MV-4-11 (cell line): ENCODE measurements at places on chromosomes 2 and 18.

GRCh38 chr2:165015052-165015642, 59.8 kb upstream of the SLC38A11 start:
- peak; percentile 32 for DNase-seq

GRCh38 chr2:10398496-10398895, 49.6 kb downstream of the ODC1 start:
- DNase-seq, result peak; percentile 91

DNA sequence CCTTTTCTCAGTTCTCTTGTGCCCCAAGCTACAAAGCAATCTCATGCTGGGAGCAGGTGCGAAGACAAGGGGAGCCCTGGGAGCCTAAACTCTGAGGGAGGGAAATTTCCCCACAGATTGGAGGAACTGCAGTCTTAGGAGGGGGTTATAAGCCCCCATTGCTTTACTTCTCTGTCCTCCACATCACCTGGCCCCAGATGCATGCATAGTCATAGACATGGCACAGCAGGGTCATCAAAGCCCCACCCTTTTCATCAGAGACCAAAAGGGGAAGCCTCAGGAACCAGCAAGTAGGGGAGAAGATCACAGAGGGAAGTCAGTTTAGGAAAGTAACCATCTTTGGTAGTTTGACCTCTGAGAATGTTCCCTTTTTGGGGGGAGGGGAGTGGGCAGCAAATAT, 33.7 kb downstream of the LANCL1 start:
- DNase-seq, result peak; percentile 62

DNA sequence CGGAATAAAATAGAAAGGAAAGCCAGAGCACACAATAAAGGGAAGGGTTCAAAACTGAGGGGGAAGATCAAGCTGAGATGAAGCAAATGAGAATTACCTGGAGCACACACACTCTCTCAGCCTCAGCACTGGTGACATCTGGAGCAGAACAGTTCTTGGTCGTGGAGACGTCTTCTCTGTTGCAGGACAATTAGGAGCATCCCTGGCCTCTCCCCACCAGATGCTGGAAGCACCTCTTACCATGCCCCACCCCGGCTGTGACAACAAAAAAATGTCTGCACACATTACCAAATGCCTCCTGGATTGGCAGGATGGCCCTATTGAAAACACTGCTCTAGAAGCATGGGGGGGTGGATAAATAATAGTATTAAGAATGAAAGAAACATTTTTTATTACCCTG, 43.6 kb upstream of the MAP3K20 start:
- no peak for DNase-seq

- no peak for DNase-seq
These were observed 97.9 kb downstream of the BAZ2B start for GRCh38 chr2:159518321-159519005.

GRCh38 chr2:128413718-128414341, 95.2 kb upstream of the HS6ST1 start:
- no peak for DNase-seq

GRCh38 chr2:106195456-106195855, 1.4 kb upstream of the UXS1 start:
- no peak for DNase-seq

- peak; percentile 99 for DNase-seq
These were observed 302.2 kb upstream of the STON1 start for GRCh38 chr2:48227617-48228344.

DNA sequence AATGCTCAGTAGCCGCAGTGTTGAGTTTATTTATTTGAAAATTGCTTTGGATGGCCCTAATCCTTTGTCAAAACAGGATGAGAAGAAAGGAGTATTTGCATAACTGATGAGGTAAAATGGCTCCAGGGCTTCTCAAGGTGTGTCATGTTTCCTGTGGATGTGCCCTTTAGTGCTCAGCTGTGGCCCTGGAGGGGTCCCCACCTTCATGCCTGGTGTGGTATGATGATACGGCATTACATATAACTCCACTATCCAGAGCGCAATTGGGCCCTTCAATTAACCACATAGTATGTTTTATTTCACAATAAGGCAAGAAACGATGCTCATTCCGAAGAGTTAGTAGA, 39.8 kb upstream of the TMEM178A start:
- DNase-seq, result peak; percentile 43
